ENCODE measurements at places on chromosomes 11 and 22. TPM values are rescaled to one million over a fixed set of nuclear protein-coding genes. Genes with fewer than 3 reads are reported as not detected.

GRCh38 chr11:84800755-84801346 is 826.3 kb downstream of the DLG2 start:
- H3K4me1 ChIP-seq = no peaks in the 10 kb centered on the region
- no peaks in the 10 kb centered on the region for H3K27me3 ChIP-seq
- H3K27ac ChIP-seq = no peak overlapping the region
- no peak overlapping the region for H3K4me3 ChIP-seq
- no peaks in the 10 kb centered on the region for H3K36me3 ChIP-seq

DNA sequence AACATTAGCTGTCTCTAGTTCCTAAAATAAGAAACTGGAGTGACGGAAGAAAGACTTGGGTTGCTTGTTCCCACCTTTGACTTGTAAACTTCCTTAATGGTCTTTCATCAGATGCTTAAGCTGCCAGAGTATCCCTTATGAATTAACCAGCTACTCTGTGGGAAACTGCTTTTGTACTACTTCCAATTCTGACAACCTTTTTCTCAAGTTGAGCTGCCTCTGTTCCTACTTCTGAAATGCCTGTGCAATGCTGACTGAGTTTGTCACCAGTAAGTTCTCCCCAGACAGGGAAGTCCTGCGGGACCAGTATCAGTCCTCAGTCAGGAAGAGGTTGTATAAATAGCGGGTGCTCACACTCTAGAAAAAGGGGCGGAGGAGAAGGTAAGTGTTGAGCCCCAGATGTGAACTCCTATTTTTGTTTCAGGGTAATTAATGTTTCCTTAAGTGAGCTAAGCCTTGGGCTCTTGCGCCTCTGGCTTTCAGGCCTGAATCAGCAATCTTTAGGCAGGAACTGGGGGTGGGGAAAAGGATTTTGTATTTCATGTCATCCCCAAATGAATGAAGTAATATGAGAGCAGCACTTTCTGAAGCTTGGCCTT is 67.2 kb downstream of the CECR2 start:
- no peaks in the 10 kb centered on the region for H3K4me1 ChIP-seq
- H3K27me3 ChIP-seq = peaks cover 10% of the 10 kb centered on the region
- H3K4me3 ChIP-seq = no peak overlapping the region
- H3K36me3 ChIP-seq = no peaks in the 10 kb centered on the region
- no peak overlapping the region for H3K27ac ChIP-seq
- DNase-seq = no peak

GRCh38 chr22:18929459-18929858 is 6.6 kb downstream of the PRODH start:
- no peak overlapping the region for H3K4me3 ChIP-seq
- no peaks in the 10 kb centered on the region for H3K4me1 ChIP-seq
- no peaks in the 10 kb centered on the region for H3K27me3 ChIP-seq
- DNase-seq = no peak
- no peaks in the 10 kb centered on the region for H3K36me3 ChIP-seq

The TRIM51 gene
- not detected for total RNA-seq

The ANO5 gene
- not detected for total RNA-seq
